GF-D8 (cell line): ENCODE measurements at places on chromosomes 6 and 20.

DNA sequence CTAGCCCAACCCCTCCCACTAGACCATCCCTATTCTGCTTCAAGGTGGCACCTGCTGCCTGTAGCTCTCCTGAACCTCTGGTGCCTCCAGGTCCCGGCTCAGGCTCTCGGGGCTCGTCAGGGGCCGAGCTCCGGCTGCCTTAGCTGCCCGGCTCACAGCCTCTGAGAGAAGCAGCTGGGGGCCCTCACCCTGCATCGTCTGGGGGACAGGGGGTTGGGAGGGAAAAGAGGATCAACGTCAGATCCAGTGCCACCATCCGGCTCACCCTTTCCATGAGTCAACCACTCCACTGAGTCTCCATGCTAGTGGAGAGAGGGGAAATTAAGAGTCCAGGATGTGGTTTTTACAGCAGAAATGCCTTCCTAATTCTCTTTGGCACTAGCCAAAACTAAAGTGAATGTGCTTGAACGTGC, 13.0 kb downstream of the BAG6 start:
- no peak for DNase-seq

GRCh38 chr20:60454491-60454890, 496.3 kb downstream of the CDH26 start:
- no peak for DNase-seq

GRCh38 chr20:38342713-38343310, 3.5 kb upstream of the LBP start:
- DNase-seq, result no peak

GRCh38 chr20:53032478-53032932, 60.3 kb downstream of the TSHZ2 start:
- DNase-seq, result no peak

GRCh38 chr6:132907231-132907630, 92.9 kb downstream of the RPS12 start:
- no peak for DNase-seq

DNA sequence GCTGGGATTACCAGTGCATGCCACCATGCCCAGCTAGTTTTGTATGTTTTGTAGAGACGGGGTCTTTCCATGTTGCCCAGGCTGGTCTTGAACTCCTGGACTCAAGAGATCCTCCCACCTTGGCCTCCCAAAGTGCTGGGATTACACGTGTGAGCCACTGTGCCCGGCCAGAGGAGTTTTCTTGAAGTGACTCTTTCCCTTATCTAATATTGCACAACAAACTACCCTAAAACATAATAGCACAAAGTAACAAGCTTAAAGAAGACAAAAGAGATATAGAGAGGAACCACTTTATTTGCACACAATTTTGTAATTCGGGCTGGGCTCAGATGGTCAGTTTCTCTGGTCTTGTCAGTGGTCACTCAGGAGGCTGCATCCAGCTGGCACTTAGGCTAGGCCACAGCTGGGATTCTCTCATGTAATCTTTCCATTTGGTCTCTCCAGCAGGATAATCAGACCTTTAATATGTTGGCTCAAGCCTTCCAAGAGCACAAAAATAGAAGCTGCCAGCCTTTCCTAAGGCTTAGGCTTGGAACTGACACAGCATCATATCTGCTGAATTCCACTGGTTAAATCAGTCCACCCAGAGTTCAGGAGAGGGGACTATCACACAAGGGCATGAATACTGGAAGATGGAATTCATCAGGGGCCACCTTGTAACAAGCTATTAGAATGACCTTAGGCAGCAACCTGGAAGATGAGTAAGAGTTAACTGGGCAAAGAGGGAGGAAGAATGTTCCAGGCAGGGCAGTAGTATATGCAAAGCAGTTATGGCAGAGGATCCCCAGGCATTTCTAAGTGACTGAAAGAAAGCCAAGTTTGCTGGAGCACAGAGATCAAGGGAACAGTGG, 56.7 kb upstream of the PNRC1 start:
- DNase-seq, result no peak

DNA sequence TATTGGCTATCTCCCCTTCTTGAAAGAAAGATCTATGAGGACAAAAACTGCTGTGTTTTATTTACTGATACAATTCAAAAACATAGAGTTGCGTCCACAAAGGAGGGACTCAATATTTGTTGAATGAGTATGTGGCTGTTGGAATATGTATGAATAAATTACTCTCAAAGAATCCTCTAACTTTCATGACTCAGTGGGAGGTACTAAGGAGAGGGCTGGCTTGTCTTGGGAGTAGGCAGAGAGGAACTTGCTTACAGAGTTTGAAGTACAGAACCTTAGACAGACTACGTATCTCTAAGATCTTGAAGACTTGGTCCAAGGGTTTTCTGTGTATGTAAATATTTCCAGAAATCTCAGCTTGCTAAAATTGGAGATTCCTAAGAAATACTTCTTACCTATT, 504.0 kb upstream of the PTCHD4 start:
- DNase-seq, result no peak

GRCh38 chr6:89932245-89932802, 38.1 kb downstream of the GJA10 start:
- no peak for DNase-seq

GRCh38 chr20:9141921-9142320, 73.0 kb downstream of the PLCB4 start:
- no peak for DNase-seq

- DNase-seq, result no peak
These were observed 57.8 kb upstream of the NKAIN2 start for GRCh38 chr6:123745895-123746294.
